ENCODE measurements at places on chromosomes 7 and 10.

DNA sequence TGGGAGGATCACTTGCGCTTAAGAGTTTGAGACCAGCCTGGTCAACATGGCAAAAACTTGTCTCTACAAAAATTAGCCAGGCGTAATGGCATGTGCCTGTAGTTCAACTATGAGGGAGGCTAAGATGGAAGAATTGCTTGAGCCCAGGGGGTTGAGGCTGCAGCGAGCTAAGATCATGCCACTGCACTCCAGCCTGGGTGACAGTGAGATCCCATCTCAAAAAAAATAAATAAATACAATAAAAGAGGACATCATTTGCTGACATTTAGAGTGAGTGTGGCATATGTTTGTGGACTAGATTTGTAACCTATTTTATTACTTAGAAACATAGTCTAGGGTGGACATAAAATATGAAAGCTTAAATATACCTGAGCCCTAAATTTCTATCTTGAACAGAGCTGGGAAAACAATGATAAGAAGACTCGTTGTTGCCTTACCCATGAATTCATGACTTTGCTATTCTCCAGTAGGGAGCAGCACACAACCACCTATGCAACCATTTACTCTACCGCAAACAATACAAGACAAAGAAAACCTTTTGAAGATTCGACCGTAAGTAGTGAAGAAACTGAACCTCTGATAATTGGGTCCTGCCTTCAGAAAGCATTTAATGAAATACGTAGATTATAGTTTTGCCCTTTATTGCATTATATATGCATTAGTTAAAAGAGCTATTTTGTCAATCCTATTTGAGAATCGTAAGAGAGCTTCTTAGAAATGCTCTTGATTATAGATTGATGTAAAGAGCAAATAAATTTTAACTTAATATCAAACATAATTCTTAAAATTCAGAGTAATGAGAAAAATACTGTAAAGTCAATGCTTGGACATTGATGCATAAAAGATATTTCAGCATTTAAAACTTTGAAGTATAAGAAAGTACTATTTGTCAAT is 83.5 kb downstream of the GNAT3 start:
- no peak for DNase-seq

DNA sequence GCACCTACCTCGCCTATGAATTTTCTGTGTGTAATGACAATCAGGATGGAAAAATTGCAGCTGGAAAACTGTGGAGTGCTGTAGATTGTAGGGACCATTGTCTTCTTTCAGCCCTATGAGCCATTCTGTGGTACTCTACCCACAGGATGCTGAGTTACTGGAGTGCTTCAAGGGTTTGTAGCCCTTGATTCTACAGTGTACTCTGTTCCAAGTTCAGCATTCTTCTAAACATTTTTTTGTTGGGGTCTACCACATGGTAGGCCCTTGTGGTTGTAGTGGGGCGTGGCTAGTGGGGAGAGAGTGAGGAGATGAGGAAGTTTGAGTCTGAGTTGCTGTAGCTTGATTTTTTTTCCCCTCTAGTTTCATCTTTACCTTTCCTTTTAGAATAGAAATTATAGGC is 33.5 kb downstream of the REEP3 start:
- DNase-seq: peak; percentile 15

DNA sequence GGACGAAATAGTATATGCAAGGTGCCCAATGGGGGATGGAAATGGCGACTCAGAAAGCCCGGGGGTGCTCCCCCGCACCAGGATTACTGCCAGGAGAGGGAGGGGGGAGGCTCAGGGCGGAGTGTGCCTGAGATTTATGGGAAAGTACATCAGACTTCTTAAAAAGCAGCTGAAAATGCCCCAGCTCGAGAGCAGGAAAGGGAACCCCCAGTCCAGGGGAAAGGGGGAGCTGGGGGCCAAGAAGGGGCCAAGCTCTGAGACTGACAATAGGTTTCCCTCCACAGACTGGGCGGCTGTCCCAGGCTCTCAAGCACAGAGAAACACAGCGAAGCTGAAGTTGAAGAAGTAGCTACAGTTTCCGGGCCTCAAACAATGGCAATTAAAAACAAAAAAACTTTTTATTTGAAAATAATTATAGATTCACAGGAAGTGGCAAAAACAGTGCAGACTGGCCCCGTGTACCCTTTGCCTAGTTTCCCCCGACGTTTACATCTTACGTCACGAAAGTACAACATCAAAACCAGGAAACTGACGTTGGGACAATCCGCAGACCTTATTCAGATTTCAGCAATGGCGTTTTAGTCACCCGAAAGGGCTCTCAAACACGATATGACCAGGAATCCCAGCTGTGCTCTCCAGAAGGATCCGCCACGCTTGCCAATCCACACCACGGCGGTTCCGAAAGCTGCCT is 83.9 kb upstream of the FGFR2 start:
- no peak for DNase-seq

DNA sequence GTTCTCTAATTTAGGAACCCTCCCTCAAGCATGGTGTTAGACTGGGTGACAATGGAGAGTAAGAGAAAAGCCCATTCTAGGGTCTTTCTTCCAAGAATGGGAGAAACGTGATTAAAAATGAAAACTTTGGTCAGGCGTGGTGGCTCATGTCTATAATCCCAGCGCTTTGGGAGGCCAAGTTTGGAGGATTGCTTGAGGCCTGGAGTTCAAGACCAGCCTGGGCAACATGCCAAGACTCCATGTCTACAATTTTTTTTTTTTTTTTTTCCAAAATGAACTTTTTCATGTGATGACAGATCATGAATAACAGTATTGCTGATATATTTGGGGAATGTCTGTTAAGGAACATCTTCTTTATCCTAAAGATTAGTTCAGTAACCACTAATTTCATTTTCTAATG is 194.6 kb downstream of the MLLT10 start:
- DNase-seq: no peak

- no peak for DNase-seq
These were observed 40.9 kb downstream of the GPR37 start for GRCh38 chr7:124724507-124725192.

DNA sequence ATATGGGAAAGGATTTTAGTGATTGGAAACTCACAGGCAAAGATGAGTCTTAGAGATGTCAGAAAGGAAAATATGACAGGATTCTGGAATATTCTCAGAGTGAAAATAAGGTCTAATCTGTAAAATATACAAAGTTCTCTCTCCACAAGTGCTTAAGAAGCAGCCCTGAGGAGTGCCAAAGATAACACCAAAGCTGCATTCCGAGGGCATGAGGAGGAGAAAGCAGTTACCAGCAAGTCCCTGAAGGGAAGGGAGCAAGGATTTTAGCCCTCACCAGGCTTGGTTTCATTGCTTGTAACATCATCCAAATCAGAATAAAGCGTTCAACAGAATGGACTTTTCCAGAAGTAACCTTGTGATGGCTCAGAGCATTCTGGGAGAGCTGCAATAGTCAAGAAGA is 31.4 kb upstream of the DLX6 start:
- no peak for DNase-seq

- no peak for DNase-seq
These were observed 53.6 kb downstream of the GPR37 start for GRCh38 chr7:124712017-124712416.

GRCh38 chr10:3747984-3748383 is 37.0 kb downstream of the KLF6 start:
- DNase-seq: no peak

DNA sequence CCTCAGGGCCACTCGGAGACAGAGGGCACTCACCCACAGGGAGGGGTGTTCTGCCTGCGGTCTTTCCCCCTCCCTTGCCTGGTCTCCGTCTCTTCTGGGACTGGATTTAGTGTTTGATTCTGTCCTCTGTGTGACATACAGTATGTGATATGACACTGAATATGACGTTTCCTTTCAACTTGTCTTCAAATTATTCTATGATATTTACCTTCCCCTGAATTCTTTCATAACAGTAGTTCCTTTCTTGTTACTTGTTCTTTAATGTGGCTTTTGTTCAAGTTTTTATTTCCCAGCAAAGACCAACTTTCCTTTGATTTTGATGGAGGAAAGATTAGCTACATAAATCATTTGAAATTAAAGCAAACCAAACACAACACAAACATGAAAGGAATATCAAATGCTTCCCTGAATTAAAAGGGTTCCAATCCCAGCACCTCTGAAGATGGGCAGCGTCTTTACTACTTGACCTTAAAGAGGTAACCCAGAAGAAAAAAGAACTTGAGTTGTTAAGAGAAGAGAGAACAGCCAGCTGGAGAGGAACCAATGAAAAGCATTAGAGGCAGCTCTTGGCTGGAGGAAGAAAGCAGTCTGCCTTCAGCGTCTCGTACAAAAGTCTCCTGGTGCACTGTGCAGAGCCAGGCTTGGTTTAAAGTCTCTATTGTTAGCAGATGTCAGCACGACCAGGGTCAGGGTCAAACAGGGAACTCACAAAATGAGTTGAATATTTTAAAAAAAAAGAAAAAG is 18.3 kb upstream of the RHEB start:
- DNase-seq: no peak

- DNase-seq: no peak
These were observed 29.3 kb downstream of the TNS3 start for GRCh38 chr7:47552621-47553020.

- DNase-seq: peak; percentile 65
These were observed 15.5 kb downstream of the CARD11 start for GRCh38 chr7:3028071-3028757.

- DNase-seq: no peak
These were observed 161.5 kb upstream of the KLF6 start for GRCh38 chr10:3946234-3947229.

DNA sequence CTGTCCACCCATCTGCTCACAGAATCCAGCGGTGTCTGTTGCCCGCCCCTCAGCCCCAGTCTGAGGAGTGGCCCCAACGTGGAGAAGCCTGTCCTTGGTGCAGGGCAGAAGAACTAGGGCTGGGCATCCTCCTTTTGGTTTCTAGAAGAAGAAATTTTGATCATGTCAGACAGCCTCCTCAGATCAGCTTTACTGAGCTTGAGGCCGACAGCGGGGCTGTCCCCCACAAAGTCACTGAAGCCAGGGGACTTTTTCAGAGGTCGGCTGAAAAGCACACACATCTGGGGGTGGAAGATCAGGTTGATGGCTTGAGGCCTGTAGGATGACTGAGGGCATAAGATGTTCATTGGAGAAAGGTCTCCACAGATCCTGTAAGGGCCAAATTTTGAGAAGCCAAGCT is 767.9 kb downstream of the GRID1 start:
- no peak for DNase-seq

GRCh38 chr7:95545007-95545615 is 51.2 kb downstream of the PDK4 start:
- DNase-seq: no peak

GRCh38 chr10:28312572-28312971 is 9.7 kb upstream of the MPP7 start:
- DNase-seq: no peak

DNA sequence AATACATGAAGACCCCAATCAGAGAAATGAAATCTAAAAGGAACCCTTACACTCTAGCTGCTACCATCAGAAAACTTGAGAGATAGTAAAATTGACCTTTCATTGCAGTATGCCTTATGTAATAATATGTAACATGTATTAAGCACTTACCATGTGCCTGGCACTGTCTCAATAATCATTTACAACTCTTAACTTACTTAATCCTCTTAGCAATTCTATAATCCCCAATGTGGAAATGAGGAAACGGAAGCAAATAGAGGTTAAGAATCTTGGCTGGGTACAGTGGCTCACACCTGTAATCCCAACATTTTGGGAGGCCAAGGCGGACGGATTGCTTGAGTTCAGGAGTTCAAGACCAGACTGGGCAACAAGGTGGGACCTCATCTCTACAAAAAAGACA is 29.8 kb upstream of the FHIP2A start:
- DNase-seq: no peak

DNA sequence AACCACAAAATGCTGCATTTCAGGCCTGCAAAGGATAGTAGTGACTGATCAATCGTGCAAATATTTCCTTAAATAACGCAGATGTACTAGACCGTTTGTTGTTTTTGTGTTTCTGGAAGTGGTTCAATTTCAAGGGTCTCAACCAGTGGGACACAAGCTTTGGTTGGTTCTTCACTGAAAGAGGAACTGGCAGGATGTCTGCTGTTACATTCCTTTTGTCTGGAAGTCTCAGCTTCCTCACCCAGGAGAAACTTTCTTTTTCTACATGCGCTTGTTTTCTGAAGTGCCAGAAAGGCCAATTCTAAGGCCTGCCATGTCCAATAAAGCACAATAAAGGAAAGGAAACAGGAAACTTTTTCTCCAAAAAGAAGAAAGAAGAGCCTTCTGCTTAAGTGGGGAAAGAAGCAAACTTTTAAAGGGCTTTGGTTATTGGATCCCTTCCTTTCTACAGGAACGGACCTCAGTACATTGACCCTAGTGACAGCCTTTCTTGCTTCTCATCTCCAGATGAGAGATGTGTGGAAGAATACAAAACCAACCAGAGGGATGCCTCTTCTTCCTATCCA is 4.1 kb downstream of the DKK1 start:
- no peak for DNase-seq

- no peak for DNase-seq
These were observed 38.3 kb downstream of the LRRC18 start for GRCh38 chr10:48901319-48901718.

- DNase-seq: peak; percentile 37
These were observed 13.2 kb upstream of the PRKCQ start for GRCh38 chr10:6593241-6593671.

GRCh38 chr10:47031901-47032465 is 120.8 kb downstream of the PTPN20 start:
- no peak for DNase-seq

- DNase-seq: no peak
These were observed 110.7 kb downstream of the PLCE1 start for GRCh38 chr10:94104316-94105000.

DNA sequence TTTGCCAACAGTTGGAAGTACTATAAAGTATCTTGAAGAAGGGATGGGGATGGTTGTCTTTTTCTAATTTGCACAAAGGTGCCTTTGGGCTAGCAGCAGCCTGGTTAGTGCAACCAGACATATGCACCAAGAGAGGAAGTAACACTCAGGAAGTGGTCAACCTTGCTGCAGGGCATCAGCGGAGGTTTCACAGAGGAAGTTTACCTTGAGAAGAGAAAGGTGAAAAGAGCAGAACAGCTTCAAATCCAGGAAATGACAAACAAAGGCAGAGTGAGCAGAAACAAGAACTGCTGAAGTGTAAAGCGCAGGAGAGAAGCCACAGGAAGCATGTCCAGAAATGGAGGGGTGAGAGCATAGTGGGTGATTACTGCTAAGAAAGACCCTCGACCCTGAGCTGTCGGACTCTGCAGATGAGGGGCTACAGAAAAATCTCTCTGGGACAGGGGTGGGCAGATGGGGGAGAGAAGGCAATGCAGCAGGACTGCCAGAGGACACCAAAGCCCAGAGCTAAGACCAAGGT is 66.9 kb downstream of the STK17A start:
- DNase-seq: peak; percentile 60

DNA sequence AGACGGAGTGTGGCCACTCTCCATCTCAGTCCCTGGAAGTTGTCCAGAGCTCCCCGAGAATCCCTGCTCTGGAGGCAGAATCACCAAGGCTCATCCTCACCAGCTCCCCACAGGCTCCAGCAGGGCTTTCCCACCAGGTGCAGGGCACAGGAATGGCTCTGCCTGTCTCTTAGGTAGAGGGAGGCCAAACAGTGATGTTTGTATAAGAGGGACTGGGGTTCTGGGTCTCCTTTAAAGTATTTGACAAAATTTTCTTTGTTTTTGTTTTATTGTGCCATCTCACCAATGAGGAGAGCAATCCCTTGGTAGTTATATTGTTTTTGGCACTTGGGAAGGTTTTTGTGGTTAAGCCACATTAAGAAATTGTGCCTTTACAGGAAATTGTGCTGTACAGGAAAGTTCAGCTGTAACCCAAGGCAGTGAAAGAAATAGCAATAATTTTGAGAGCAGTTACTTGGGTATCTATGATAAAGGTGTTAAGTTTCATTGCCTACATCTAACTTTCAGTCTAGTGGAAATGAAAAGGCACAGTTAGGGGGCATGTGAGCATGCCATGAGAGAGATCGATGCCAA is 219.3 kb upstream of the PRSS58 start:
- DNase-seq: no peak

- no peak for DNase-seq
These were observed 34.9 kb downstream of the TAX1BP1 start for GRCh38 chr7:27774717-27775328.

Data from stimulated activated CD4-positive, alpha-beta T cell treated with anti-CD3 and anti-CD28 coated beads, Interleukin-4, amount 100 ng/mL, for 24 hours (primary cell).